Omental fat pad (tissue), 4 donors: ENCODE measurements at places on chromosomes 2 and 18.

DNA sequence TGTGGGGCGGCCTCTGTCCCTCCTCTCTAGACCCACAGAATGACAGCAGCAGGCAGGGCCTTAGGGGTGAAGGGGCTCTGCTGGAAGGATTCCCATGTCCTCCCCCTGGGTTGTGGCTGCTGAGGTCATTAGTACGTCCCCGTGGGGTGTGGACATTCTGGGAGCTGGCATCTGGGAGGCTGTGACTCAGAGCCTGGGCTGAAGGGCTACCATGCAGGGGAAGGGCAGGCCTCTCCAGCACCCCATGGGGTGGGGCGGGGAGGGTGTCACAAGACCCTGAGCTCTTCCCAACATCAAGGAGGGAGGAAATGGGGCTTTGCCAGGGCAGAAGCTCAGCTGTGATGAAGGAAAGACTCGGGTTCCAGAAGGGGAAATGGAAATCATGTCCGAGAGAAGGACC, 105.8 kb upstream of the SMAD2 start:
- no peak for DNase-seq

- DNase-seq: no peak
These were observed 43.8 kb downstream of the SLC4A3 start for GRCh38 chr2:219671279-219671678.

- DNase-seq: no peak
These were observed 22.5 kb upstream of the SIGLEC15 start for GRCh38 chr18:45802814-45803492.

DNA sequence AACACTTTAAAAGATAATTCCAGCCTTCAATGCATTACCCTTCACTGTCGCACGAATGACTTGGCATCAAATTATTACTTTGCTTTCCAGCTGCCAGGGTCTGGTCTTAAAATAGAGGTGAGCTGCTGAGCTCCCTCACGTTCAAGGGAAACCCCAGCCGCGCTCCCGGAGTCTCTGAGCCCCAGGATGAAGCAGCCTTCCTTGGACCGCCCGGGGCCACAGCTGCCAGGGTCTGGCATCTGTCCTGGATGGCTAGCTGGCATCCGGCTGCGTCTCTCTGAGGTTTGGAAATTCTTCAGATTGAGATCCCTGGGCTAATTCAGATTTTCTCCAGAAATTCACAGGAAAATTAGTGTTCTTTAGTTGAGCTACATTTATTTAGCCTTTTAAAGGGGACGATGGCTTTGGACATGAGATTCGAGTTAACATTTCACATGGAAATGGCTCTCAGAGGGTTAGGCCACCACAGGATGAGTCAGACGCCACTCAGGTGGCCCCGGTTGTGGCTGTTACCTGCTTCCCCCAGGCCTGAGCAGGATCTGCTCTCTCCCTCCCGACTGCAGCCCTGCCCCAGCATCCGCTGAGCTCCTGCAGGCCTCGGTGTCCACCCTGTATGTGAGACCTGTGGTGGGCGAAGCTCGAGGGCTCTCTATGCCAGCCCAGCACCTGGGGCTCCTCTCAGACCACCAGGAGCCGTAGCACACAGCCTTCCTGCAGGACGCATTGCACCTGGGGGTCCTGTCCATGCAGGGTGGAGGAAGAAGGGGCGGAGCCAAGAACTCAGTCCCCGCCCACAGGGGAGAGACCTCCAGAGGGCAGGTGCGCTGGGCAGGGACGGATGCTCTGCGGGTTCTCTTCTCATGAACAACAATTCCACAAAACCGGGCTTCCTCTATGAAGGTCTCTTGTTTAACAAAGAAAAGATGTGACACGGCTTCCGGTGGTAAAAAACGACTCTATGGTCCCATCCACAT, 255.5 kb downstream of the TWIST2 start:
- DNase-seq: no peak

DNA sequence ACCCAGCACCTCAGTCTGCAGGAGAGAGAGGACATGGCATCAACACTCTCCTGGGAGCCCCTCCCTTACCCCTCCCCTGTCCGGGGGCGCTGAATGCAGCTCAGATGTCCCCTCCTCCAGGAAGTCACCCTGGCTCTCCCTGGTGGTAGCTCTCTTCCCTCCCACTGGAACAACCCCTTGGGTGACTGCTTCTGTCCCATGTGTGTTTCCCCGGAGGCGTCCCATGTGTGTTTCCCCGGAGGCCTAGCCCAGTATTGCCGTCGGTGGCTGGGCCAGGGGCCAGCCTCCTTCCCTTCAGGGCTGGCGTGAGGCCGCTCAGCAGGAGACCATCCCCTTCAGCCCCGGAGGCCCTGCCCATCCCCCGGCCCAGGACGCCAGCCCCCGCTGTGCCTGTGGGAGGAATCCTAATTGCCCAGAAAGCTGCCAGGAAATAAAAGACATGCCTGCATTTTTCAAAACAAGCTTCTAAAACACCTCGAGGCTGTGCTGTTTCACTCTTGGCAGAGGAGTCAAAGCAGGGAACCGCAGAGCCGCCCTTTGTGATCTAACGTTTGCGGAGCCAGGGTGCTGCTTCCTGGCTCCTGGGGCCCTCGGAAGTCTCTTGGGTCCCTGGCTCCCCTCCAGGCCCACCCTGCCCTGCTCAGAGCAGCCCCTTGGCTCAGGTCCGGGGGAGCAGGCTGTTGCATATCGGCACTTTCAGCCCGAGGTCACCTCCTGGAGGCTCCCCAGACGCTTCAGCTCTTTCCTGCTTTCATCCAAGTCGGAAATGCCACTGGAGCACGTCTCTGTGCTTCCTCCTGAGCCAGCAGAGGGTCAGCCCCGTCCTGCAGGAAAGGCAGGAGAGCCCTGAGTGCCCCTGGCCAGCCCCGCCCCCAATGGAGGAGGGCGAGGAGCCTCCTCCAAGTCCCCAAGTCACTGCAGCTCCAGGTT, 11.4 kb downstream of the SNED1 start:
- DNase-seq: no peak

DNA sequence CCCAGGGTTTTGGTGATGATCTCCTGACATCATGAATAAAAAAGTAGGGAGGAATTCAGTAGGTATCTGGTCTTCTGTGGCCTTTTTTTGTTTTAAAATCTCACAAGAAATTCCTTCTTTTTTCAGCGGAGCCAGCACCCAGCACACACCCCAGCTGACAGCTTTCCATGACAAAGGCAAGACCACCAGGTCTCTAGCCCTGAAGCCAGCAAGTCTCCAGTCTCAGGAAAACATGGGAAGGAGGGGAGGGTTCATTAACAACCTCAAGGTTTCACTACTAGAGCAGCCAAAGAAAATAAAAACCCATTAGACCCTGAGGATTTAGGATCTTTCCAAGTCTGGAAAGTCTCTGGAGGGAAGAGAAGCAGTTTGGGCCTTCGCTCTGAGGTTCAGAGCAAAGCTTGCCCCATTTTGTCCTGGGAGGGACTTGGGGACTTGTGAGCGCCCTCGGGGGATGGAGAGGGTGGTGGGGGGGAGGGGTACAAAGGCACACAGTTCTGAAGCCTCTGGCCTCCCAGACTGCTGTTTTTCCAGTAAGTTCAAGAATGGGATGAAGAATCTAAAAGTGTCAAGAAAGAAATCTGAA, 9.0 kb downstream of the FOXI3 start:
- no peak for DNase-seq

- DNase-seq: no peak
These were observed 72.1 kb upstream of the CAB39 start for GRCh38 chr2:230640540-230641011.

DNA sequence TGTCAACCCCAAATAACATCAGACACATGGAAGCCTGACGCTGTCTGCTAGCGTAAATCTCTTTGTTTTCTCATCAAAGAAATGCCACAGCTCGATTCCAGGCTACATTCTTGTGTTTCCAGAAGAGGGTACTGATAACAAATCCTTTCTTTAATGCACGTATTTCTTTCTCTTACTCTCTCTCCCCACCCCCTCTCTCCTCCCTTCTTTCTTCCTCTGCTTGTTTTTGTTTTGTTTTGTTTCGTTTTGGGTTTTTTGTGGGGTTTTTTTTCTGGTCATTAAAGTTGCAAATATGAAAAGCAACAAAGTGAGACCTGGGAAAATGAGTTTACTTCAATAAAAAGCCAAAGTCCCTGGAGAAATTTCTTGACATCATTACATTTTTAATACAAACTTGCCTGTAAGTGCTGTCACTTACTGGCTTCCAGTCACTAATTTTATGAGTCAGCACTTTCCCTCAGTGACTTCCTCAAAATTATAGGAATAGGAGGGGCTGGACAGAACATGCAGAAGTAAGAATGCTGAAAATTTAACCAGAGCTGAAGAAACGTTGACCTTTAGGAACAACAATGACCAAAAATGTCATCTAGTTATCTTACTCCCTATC, 106.7 kb upstream of the NABP1 start:
- no peak for DNase-seq

DNA sequence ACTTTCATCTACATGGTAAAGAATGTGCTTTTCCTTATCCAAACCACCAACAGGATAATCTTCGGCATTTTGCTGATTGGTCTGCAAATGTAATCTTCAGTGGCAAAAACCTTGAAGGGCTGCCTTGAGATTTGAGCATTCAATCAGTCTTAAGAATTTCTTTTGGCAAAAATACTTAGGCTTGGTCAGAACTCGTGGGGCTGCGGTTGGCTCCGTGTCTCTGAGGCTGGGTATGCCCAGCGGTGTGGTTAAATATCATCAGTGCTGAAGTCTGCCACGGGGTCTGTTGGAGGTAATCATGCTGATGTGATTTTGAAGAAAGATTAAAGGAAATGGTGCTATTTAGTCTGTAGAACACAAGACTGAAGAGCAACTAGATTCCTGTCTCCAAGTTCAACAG, 262.6 kb downstream of the EN1 start:
- no peak for DNase-seq

DNA sequence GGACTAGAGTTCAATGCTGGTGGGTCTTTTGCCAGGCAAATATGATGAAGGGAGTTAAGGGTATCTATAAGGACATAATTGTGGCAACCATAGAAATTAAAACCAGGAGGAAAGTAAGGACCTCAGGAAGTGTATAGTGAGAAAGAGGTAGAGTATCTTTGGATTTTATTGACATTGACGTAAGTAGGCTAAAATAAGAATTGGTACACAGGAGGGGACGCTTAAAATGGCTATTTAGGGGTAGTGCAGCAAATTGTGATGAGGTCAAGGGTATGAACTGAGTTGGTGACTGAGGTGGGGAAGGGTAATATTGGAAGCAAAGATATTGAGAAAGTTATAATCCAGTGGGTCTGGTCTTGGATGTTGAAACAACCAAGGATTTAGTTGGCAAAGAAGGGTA, 42.7 kb downstream of the MARCHF7 start:
- DNase-seq: no peak

DNA sequence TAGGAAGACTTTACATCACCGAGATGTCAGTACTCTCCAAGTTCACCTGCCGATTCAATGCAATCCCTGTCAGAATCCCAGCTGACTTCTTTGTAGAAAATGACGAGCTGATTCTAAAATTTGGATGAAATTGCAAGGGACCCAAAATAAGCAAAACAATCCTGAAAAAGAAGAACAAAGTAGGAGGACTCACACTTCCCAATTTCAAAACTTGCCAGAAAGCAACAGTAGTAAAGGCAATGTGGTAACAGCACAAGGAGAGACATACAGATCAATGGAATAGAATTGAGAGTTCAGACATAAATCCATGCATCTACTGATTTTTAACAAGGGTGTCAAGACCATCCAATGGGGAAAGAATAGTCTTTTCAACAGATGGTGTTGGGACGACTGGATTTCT, 52.2 kb downstream of the SMAD7 start:
- DNase-seq: no peak

DNA sequence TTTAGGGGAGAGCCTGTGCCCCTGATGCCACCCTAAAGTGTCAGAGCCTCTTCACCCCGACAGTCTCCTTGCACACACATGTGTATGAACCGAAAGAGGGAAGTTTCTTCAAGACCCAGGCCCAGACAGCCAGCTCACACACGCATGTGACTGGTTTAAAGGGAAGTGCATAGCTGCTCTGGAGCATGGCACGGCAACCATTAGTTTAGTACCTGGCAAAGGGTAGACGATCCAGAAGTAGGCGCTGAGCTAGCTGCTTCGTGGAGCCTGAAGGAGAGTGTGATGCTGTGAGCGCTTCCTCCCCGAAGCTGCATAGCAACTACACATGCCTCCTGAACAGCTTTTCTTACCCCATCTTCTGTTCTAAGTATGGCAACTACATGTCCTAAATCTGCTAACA, 91.7 kb downstream of the ZCCHC2 start:
- no peak for DNase-seq

GRCh38 chr2:16746329-16746728, 80.7 kb upstream of the CYRIA start:
- no peak for DNase-seq

- no peak for DNase-seq
These were observed 428.9 kb upstream of the FANCL start for GRCh38 chr2:58669998-58670397.

DNA sequence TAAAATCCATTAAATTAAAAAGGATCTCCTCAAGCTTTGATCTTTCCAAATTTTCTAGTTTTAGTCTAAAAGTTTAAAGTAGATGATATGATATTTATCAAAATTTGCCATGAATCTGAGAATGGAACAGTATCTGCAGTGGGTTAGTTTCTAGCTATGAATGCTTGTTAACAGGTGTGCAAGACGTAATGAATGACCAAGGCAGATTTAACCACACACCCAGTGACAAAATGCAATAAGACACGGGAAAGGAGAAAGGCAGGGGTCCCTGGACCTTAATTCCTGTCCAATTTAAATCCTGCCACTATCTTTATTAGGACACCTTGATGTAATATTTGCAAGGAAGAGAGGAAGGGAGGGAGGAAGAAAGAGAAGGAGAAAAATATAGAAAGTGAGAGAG, 30.5 kb upstream of the PEX13 start:
- no peak for DNase-seq

- DNase-seq: no peak
These were observed 1252.2 kb upstream of the TMEFF2 start for GRCh38 chr2:193446967-193447366.

GRCh38 chr2:4465671-4466070, 762.3 kb downstream of the DCDC2C start:
- no peak for DNase-seq

GRCh38 chr2:147925886-147926285, 81.1 kb downstream of the ACVR2A start:
- DNase-seq: no peak

GRCh38 chr18:75869162-75869561, 441.7 kb upstream of the SMIM21 start:
- DNase-seq: no peak

DNA sequence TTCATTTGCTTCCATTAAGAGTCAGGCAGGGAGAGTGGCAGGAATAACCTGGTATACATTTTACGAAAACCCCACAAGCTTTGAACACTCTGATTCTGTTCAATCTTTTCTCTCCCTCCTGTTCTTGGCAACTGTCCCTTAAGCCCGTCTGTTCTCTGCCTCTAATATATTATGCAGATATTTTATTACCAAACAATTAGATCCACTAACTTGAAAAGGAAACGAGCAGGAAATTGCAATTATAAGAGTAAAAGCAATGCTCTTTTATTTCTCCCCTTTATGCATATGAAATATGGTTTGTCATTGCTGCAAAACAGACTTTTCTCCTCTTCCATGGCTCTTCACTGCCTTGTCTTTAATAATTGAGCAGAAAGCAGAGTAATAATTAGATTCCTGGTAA, 149.1 kb upstream of the CELF4 start:
- DNase-seq: no peak

GRCh38 chr2:62281663-62282062, 85.7 kb downstream of the B3GNT2 start:
- no peak for DNase-seq

GRCh38 chr2:221455214-221455613, 116.9 kb downstream of the EPHA4 start:
- DNase-seq: no peak

GRCh38 chr2:184205048-184205596, 393.2 kb upstream of the ZNF804A start:
- no peak for DNase-seq
